Fibroblast of skin of abdomen (primary cell): ENCODE measurements at places on chromosomes 4 and X.

GRCh38 chr4:1855333-1856070 lies 454 bp downstream of the LETM1 start:
- no peak for DNase-seq

- DNase-seq, result no peak
Observed at GRCh38 chrX:132486599-132487178, 2.1 kb downstream of the MBNL3 start.

GRCh38 chrX:17361620-17362019 lies 13.4 kb upstream of the NHS start:
- DNase-seq, result no peak

DNA sequence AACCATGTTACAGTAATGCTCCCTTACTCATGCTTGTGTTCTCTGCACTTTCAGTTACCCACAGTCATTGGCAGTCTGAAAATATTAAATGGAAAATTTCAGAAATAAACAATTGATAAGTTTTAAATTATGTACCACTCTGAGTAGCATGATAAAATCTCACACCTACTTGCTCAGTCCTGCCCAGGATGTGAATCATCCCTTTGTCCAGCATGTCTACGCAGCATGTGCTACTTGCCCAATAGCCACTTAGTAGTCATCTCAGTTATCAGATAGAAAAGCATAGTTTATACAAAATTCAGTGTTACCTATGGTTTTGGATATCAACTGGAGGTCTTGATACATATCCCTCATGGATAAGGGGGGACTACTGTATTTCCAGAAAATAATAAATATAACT lies 577.1 kb downstream of the GALNTL6 start:
- DNase-seq, result no peak
